Iris pigment epithelial cell (primary cell): ENCODE measurements at places on chromosomes 16 and 17.

GRCh38 chr17:72600934-72601333, 480.1 kb downstream of the SOX9 start:
- peak; percentile 85 for DNase-seq

GRCh38 chr17:10758062-10758461, 28.2 kb upstream of the TMEM220 start:
- no peak for DNase-seq

DNA sequence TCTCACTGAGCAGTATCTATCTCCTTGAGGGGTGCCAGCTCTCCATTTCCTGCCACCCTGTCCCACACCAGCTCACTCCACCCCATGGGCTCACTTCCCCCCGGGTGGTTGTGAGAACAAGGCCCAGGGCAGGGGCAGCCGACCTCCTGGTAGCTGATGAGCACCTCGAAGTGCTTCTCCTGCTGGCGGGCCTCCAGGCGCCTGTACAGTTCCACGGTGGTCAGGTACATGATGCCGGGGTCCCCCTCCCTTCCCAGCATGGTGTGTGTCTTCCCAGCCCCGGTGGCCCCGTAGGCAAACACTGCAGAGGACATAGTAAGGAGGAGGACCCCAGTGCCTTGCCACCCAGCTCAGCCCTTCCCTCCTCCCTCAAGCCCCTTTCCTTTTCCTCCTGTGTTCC, 12.5 kb downstream of the KIF18B start:
- no peak for DNase-seq

DNA sequence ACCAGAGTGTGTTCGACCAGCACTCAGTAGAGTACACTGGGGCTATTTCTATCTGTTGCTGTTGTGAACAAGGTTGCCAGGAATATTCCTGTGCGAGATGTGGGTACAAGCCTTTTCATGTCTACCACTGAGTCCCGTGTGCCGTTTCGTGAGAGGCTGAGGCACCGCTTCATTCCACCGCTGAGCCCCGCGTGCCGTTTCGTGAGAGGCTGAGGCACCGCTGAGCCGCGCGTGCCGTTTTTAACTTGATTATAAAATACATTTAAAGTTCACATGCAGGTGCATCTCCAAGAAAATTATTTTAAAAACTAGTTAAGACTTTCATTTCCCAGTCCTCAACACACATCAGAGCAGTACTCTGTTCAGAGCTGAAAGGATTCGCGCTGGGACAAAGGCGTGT, 78.7 kb upstream of the ZNF750 start:
- DNase-seq = no peak

DNA sequence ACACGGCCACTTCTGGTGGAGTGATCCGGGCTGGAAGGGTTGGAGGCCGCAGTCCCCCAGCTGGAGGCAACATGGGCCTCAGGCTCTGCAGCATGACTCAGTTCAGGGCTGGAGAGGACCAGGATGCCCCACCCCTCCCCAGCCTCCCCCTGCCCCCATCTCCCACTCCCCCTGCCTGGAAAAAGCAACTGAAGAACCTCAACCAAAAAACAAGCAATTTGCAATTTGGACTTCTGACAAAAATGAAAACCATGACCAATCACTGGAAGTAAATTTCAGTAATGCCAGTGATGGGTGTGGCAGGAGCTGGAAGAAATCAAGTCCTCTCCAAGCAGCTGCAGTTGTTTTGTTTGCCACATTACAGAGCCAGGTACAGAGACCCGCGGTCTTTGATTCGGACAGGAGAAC, 6.6 kb upstream of the MIF4GD start:
- peak; percentile 30 for DNase-seq

- DNase-seq = no peak
Observed at GRCh38 chr17:41737680-41738023, 3.2 kb upstream of the HAP1 start.

DNA sequence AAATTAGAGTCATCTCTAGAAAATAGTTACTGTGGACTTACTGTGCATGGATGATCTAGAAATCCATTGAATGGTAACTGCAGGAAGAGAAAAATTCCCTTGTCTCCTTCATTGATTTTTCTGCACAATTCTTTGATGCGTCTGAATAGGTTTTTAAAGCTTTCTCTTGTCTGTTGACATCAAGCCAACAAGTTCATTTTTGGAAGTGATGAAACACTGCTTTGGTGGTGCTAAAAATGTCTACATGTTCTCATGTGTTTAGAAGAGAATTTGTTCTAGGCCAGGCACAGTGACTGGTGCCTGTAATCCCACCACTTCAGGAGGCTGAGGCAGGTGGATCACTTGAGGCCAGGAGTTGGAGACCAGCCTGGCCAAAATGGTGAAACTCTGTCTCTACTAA, 57.1 kb upstream of the AXIN2 start:
- no peak for DNase-seq

DNA sequence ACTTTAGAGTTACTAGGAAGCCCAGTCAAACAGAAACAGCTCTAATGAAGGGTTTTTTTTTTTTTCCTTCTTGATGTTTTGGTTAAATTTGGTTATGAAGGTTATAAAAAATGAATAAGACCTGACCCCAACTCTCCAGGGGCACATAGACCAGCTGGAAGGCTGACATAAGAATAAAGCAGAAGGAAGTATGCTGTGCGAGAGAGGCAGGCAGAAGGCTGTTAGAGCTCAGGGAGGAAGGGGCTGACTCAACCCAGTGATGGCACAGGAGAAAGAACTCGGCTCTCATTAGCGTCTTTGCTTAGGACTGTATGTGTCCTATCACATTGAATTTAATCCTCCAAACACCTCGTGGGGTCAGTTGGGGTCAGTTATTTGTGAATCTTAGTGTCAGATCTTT, 474.6 kb downstream of the PMP22 start:
- DNase-seq = peak; percentile 39

DNA sequence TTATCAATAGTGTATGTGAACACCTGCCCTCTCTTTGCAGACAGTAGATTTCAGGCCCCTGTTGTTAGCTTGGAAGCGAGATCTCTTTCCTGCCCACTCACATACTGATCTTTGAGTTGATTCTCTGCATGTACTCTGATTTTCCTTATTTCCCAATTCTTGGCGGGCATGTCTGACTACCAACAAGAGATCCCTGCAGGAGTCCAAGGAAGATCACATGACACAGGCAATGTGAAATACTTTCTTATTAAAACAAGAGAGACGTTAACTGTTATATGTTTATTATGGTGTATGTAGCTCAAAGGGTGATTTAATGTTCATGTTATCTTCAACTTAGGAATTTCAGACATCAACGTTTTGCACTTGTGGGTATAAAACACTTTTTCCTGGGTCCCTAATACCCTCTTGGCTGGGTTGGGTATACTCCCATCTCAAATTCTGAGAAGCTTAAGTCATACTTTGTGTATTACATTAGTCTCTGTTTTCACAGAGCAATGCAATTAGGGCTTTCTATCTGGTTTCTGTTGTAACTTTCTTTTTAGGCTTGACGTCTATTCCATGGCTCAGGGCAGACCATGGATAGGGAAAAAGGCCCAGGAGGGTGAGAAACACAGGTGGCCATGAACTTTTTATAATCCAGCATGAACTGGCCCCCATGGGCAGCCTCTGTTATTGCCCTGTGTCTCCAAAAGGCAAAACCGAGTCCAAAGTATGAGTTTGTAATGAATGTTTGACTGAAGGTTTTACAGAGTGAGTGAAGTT, 32.2 kb downstream of the HSD17B2 start:
- DNase-seq = peak; percentile 3

DNA sequence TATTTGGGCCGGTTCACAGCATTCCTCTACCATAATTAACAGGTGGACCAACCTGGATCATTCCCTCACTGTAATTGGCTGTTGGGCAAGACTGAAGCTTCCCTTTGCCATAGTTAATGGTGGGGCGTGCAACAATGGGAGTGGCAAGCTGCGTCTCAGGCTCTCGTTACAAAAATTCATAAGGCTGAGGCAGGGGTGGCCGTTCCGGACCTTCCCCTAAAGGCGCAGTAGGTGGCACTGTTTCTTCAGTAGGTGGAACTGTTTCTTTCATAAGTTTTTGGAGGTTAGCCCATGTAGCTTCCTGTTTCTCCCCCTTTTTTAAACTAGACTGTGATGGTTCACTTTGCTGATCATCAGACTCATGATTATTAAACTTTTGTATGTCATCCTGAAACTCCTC, 17.0 kb upstream of the TMC5 start:
- DNase-seq = no peak

- no peak for DNase-seq
Observed at GRCh38 chr17:58865301-58865700, 109.6 kb downstream of the PPM1E start.

DNA sequence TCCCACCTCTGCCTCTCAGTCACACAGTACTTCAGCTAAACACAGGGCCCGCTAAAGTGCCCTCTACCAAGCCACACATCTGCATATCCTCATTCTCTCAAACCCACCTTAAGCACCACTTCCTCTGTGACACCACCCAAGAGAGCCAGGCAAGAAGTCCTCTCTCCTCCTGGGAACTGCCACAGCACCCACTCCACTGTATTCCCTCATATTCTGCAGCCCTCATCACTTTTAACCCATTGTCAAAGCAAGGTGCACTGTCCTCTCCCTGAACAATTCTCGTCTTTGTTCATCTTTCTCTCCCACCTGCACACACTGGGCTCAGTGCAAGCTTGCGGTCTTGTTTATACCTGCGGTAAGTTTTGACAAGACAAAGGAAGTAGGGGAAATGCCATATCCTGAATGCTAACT, 13.6 kb downstream of the CHD9 start:
- DNase-seq = no peak

- DNase-seq = no peak
Observed at GRCh38 chr17:33220036-33220435, 73.1 kb downstream of the ASIC2 start.

DNA sequence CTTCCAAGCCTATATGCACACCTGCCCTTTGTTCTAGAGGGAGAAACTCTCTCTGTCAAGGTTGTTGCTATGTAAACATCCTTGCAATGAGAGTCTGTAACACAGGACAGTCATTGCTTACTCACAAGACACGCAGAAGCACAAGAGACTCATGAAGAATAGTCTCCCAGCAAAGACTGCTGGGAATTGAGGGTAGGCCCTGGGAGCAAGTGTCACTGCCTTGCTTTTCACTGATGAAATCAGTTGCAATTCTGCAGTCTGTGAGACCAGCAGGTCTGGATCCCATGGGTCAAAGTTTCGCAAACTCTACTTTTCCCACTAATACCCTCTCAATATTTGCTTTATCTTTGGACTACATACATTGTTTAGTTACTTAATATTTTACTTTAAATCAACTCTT, 177.4 kb downstream of the FTO start:
- peak; percentile 65 for DNase-seq

- no peak for DNase-seq
Observed at GRCh38 chr17:73718912-73719311, 74.7 kb upstream of the SDK2 start.

DNA sequence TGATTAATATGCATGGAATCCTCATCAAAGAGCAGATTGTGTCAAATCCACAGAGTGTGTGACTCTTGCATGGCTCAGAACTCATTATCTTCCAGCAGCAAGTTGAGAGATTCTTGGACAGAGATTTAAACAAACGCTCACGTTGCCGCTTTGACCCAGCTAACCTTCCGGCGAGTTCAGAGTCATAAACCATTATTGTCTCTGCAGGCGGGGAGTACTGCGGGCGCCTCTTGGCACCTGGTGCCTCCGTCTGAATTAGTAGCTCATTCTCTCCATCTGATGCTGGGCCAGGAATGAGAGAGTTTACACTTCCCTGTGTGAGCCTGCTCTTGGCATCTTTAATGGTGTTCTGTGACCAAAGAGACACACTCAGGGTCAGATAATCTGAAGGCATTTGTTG, 138.6 kb upstream of the WSCD1 start:
- no peak for DNase-seq

DNA sequence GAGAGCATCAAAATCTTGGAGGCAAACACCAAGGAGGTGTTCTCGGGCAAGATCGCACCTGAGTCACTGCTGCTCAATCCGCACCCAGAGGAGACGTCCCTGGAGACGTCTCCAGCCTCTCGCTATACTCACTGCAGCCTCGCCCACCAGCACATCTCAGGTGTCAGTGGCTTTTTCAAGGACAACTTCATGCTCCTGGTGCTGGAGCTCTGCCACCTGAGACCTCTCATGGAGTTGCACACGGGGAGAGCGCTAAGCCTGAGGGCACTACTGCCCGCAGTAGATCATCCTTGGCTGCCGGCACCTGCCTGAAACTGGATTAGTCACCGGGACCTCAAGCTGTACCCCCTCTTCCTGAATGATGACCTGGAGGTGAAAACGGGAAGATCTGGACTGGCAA, 2.6 kb upstream of the MBTPS1 start:
- no peak for DNase-seq

- DNase-seq = no peak
Observed at GRCh38 chr16:82203198-82203597, 33.2 kb upstream of the MPHOSPH6 start.

GRCh38 chr17:80866050-80866793, 125.4 kb upstream of the CHMP6 start:
- DNase-seq = peak; percentile 56

- no peak for DNase-seq
Observed at GRCh38 chr16:10885246-10885645, 8.2 kb downstream of the CIITA start.

- DNase-seq = no peak
Observed at GRCh38 chr16:29314292-29314934, 92.1 kb downstream of the NPIPB11 start.

- DNase-seq = no peak
Observed at GRCh38 chr17:41347869-41348760, 2.5 kb downstream of the KRT33A start.

GRCh38 chr16:12435730-12436129, 368.0 kb downstream of the CPPED1 start:
- DNase-seq = no peak

- no peak for DNase-seq
Observed at GRCh38 chr17:20189979-20190378, 180.8 kb downstream of the SPECC1 start.

- peak; percentile 31 for DNase-seq
Observed at GRCh38 chr17:31329221-31329620, 7.8 kb upstream of the EVI2A start.

DNA sequence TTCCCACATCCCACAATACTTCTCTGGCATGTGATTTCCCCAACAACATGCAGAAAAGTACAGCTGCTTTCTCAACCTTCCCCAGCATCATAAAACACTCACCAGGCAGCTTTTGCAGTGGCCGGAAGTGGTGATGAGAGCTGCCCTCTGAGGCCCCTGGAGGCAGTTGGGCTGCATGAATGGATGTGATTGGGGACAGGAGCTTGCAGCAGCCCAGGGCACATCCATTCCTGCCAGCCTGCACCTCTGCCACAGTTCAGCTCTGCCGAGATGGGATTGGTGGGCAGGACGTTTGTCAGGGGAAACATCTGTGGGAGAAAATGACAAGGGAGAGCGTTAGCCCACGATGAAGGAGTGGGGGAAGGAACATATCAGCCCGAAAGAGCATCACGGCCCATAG, 19.8 kb downstream of the NUBP1 start:
- no peak for DNase-seq
